Neural progenitor cell (in vitro differentiated cells): ENCODE measurements at places on chromosomes 2 and 18. TPM values are rescaled to one million over a fixed set of nuclear protein-coding genes. Genes with fewer than 3 reads are reported as not detected.
A peak's percentile ranks its signal among the peaks of the same experiment; 100 is the strongest.

DNA sequence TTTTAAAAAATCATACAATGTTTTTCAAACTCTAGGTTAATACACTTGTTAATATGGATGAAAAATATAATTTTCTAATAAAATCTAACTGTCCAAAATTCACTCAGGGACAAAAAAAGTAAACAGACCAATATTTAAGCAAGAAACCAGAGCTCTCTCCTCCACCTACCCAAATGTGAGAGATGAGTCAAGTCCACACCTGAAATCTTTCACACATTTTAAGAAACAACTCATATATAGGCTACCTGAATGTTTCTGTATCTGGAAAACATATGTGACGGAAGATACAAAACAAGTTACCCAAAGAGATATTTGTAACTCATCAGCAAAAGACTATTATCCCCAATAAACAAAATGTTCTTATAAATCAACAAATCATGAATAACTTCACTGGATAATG lies 20.2 kb downstream of the ZNF516 start:
- DNase-seq = no peak

- DNase-seq = no peak
Observed at GRCh38 chr18:57768537-57769326, 34.4 kb downstream of the ATP8B1 start.

TMEFF2 gene
- 0.56 and 1.7 TPM in 2 replicates for total RNA-seq

GRCh38 chr18:11339188-11339775 lies 189.9 kb upstream of the PIEZO2 start:
- DNase-seq = no peak

- DNase-seq = no peak
Observed at GRCh38 chr2:136332436-136333095, 214.6 kb upstream of the CXCR4 start.

LYG1 gene
- 0.53 and 2.1 TPM in 2 replicates for total RNA-seq

DNA sequence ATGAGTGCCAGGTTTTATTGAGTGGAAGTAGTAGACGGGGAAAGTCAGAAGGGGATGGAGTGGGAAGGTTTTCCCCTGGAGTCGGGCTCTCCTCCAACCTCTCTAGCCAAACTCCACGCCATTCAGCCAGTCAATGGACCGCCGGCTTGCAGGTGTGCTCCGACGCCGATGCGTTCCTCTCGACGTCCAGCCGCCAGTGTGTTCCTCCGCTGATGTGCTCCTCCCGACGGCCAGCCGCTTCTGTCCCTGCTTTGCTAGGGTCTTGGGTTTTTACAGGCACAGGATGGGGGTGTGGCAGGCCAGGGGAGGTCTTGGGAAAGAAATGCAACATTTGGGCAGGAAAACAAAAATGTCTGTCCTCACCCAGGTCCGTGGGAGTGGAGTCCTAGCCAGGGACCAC lies 94.3 kb upstream of the TEX51 start:
- no peak for DNase-seq

GRCh38 chr2:45789317-45789716 lies 137.8 kb downstream of the PRKCE start:
- DNase-seq = no peak

- peak; percentile 41 for DNase-seq
Observed at GRCh38 chr2:10303181-10303693, 533 bp downstream of the HPCAL1 start.

FBXO36 gene
- total RNA-seq = 9.5 and 13.1 TPM in 2 replicates

GRCh38 chr2:73850009-73850408 lies 21.2 kb downstream of the STAMBP start:
- DNase-seq = no peak

DNA sequence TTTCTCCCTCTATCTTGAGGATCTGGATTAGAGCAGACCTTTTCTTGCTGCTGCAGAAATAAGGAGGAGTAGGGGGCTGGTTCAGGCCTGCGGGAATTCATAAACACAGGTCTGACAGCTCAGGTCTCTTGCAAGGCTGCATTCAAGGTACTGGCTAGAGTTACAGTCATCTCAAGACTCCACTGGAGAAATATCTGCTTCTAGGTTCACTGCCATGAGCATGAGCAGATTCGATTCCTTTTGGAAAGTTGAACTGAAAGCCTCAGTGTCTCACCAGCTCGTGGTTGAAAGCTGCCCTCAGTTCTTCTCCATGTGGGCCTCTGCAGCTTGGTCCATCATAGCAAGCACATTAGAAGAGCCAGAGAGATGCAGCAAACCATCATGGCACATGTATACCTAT lies 124.4 kb upstream of the SETBP1 start:
- no peak for DNase-seq

EPAS1 gene
- total RNA-seq = 0.15 and 1.1 TPM in 2 replicates

- peak; percentile 78 for DNase-seq
Observed at GRCh38 chr2:38528008-38528442, 74.7 kb downstream of the HNRNPLL start.

DNA sequence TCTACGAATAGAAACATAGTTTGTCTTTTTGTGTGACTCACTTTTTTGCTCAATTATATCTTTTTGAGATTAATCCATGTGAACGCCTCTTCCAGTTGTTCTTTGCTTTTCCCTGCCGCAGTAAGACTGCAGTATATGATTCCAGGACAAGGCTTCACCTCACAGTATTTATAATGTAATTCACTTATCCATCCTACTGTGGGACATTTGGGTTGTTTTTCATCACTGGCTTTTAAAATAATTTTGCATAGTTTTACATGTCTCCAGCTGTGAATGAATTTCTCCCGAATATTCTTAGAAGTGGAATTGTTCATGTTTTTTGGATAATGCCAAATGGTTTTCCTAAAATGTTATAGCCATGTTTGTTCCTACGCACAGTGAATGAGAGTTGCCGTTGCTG lies 21.9 kb downstream of the COPS9 start:
- DNase-seq = no peak

DNA sequence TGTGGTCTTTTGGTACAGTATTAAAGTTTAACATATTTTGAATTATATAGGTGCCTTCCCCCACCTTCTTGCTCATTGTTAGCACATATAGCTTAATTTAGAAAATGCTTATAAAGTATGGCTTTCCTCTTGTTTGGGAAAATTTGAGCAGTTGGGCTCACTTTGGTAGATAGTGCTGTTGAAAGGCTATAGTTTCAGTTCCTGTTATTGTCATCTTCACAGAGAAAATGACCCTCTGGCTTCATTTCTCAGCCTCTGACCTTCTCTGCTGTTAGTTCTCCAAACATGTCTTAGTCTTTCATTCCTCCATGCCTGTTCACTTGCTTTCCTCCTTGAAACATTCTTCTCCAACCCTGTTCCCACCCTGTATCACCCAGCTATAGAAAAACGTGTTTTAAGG lies 200.6 kb downstream of the WDR7 start:
- DNase-seq = no peak

DNA sequence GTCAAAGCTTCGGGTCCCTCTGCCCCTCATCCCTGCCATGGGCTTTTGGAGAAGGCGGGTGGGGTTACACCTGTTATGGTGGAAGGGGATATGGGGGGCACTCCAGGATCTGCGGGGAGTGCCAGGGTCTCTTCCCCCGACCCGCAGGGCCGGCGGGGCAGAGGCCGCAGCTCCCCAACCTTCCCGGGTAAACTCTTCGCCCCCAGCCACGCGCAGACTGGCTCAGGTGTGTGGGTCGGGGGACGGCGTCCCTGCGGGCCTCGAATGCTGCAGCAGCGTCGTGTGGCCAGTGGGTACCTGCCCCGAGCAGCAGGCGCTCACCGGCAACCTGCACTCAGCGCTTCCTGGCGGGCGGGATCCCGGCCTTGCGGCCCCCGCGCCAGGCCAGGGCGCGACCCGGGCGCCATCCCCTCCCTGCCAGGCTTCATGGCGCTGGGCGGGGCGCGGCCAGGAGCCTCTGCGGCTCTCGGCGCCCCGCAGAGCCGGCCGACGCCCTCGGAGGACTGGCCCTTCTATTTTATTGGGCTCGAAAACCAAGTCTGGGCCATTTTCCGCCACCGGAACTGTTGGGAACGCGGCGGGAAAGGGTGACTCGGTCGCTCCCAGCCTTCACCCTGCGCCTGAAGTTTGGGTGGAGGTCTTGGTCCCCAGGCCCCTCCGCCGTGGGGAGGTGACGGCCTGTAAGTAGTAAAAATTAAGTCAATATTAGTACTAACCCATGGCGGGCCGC lies 4.5 kb downstream of the GBX2 start:
- peak; percentile 62 for DNase-seq

FN1 gene
- total RNA-seq = 52.0 and 77.6 TPM in 2 replicates

DNA sequence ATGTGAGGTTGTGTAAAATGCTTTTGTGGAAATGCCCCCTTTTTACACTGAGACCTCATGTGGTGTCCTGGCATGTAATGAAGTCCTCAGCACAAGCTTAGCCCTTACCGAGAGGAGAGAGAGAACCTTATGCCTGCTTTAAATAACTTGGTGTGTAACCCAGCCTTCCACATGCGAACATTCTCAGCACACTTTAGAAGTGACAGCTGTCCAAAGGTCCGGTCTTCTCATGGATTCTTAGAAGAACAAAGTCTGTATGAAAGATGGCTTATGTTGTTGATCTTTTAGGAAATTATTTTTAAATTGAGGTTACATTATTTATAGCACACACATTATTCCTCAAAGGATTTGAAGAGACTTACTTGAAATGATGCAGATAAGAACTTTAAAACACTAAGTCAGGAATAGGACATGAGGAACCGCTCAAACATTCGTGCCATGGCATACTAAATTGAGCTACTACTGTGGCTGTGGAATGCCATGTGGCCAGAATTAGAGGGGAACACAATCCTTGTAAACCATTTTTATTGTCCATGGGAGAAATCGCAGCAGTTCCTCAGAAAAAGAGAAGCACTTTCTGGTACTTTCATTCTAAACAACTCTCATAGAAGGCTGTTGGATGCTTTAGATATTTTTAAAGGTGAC lies 79.6 kb downstream of the WDSUB1 start:
- DNase-seq = no peak

DNA sequence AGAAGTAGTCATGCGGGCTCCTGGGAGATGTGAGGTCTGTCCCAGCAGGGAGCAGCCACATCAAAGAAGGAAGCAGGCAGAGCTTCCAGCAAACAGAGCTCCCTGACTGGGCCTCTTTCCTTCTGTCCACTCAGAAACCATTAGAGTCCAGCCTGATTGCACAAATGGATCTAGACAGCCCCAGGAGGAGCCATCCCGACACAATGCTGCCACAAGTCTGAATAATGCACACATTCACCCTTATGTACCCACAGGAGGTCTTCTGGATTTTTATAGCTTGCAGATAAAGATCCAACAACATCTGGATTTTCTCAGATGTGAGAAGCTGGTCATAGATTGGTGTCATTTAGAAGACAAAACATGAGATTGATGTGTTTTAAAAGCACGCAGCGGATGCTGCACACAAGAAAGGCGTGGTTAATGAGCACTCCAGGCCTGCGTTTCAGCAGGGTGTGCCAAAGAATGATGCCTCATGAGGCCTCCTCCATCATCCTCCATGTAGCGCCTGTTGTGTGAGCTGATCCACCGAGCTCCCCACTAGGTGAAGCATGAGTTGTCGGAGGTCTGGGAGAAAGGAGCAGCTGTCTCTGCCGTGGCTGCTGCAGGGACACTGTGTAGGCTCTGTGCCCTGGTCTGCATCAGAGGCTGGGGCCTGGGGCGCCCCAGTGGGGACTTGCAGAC lies 60.6 kb downstream of the MTCL1 start:
- no peak for DNase-seq

- DNase-seq = no peak
Observed at GRCh38 chr18:23880931-23881617, 133.5 kb upstream of the TTC39C start.

- DNase-seq = peak; percentile 25
Observed at GRCh38 chr18:79962835-79963657, 1.4 kb upstream of the HSBP1L1 start.

DNA sequence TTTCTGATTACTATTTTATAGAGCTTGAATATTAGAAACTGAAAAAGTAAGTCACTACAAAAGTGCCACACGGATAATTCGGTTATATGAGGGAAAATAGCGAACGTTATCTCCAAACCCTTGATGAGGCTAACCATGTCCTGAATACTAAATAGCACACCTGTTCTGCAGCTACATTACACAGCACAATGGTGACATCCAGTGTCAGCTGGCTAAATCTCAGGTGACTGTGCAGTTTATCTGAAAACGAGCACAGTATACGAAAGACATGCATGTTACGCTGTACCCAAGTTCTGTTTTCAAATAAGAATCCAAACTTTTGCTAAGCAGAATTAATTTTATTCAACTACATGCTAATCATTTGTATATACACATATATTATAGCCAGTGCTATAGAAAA lies 9.0 kb downstream of the CCDC68 start:
- DNase-seq = no peak

DNA sequence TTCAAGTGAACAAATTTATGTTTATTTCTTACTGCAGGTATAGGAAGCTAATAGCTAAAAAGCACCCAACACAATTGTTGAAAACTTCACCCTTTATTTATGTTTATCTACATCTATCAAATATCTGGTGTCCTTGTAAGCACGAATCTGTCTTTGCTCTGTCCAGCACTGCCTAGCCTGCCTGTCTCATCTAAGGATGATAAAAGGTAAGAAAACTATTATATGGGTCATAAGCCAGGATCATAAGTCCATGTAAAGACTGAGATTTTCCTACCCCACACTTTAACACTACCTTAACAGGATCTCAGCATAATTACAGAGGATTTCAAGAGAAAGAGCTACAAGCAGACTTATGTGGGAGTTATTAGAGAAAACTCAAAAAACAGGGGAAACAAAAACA lies 365.6 kb upstream of the TMEFF2 start:
- no peak for DNase-seq

DNA sequence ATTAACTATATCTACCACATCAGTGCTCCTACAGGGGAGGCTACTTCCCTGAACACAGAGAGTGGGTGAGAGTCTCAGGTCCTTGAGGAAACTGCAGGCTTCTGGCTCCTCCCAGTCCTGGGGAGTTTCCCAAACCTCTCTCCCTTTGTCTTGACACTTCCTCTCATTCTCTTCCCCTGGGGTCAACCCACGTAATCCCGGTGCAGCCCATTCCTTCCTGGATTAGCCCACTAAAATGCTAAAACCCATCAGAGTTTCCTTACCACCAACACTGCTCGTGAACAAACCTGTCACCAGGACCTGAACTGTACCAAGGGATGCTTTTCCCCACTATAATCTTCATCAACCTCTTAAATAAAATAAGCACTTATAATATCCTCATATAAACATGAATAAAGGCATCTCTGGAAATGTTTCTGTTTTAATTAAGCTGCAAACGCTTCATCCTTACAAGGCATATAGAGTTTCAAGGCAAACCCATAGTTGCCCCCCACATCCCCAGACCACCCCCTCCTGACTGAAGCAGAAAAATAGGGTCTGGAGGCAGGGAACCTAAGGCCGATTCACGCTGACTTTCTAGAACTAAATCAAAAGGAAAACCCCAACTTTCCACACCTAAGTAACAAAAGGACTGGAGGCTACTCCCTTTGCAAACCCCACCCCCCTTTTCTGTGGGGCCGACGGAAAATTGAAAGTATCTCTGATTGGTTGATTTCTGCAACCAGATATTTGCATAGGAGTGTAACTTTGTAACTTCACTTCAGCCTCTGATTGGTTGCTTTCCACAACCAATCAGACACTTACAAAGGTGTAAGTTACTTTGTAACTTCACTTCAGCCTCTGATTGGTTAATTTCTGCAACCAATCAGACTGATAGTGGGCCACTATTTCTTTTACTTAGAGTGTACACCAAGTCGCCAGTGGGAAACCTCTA lies 19.0 kb downstream of the TMSB10 start:
- peak; percentile 44 for DNase-seq
